Thoracic aorta (tissue), 2 donors: ENCODE measurements at places on chromosomes 16 and 17. TPM values are rescaled to one million over a fixed set of nuclear protein-coding genes. Genes with fewer than 3 reads are reported as not detected.

KRT25 gene
- total RNA-seq: not detected

TSR3 gene
- 61.7 TPM for total RNA-seq

DNA sequence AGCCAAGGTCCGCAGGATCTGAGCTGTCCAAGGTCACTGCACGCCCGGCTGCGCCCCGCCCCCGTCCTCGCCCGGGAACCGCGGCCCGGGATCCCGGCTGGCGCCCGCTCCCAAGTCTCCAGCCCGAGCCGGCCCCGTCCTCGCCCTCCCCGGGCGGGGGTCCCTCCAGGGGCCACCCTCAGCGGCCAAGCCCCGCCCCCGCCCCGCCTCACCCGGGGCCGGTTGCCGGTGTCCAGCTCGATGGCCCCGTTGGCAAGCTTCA is 216 bp downstream of the VPS9D1 start:
- DNase-seq: no peak
- peaks cover 35% of the 10 kb centered on the region for H3K4me1 ChIP-seq
- peak overlapping the region; percentile 95 for H3K27ac ChIP-seq

MILR1 gene
- 28.8 TPM for total RNA-seq

UTS2R gene
- total RNA-seq: 0.27 TPM

ALOX15 gene
- not detected for total RNA-seq
